Naive thymus-derived CD4-positive, alpha-beta T cell (primary cell): ENCODE measurements at places on chromosomes 2 and 18. TPM values are rescaled to one million over a fixed set of nuclear protein-coding genes. Genes with fewer than 3 reads are reported as not detected.

- DNase-seq, result no peak
These were observed 144.4 kb downstream of the PTPRM start for GRCh38 chr18:7711495-7711894.

GRCh38 chr2:196144513-196145126 is 26.8 kb downstream of the STK17B start:
- DNase-seq, result no peak

DNA sequence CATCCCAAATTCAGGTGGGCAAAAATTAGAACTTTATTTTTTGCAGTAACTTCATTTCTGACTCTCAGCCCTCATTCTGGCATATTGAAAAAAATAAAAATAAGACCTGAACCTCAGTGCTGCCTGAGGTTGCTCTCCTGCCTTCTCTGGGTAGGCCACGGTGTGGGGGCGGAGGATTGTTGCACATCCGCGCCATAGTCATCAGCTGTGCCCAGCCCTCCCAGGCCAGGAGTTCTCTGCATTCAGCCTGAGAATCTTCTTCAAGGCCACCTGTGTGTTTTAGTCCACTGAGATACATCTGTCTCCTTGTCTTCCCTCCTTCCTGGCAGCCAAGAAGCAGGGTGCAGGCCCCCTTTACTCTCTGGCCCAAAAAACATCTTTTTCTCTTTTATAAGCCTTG is 94.7 kb downstream of the ARMC9 start:
- no peak for DNase-seq

Gene CACNB4
- polyA plus RNA-seq, result not detected

Gene HOXD12
- not detected for polyA plus RNA-seq

Gene ACOXL
- not detected for polyA plus RNA-seq
